CD4-positive, alpha-beta T cell treated with Interleukin-15 for 4 hours (primary cell): ENCODE measurements at places on chromosomes 12 and 14.
A peak's percentile ranks its signal among the peaks of the same experiment; 100 is the strongest.

- DNase-seq: no peak
Measured at GRCh38 chr12:6030081-6030480, 85.0 kb upstream of the ANO2 start.

DNA sequence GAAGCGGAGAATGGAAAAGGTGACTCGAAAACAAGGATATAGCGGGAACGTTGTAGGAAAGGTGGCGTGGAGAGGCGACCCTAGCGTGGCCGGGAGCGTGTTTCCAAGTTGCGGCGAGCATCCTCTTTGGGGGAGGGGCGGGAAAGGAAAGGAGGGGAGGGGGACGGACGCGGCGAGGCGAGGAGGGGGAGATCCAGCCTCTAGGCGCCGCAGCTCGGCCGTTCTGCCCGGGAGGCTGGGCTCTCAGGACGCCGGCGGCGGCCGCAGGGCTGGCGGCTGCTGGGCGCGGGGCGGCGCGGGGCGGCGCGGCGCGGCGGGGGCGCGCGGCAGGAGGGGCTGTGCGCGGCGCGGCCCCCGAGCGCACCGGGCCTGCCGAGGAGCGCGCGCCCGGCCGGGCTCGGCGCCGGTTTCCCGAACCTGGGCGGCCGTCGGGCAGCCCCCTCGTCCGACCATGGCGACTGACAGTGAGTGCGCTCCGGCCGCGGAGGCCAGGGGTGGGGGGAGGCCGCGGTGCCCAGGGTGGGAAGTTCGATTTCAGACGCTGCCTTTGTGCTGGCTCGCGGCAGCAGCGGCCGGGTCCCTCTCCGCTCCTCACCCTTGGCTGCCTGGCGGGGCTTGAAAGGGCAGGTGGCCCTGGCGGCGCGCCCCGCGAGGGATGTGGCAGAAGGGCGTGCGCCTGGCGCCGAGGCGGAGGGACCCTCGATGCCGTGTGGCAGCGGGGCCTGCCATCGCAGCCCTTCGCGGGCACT, 50.3 kb downstream of the SNAPC1 start:
- no peak for DNase-seq

- DNase-seq: no peak
Measured at GRCh38 chr14:85002846-85003245, 527.1 kb upstream of the FLRT2 start.

GRCh38 chr14:76742966-76743365, 18.3 kb upstream of the VASH1 start:
- no peak for DNase-seq

- no peak for DNase-seq
Measured at GRCh38 chr14:42469637-42470426, 863.2 kb downstream of the LRFN5 start.

DNA sequence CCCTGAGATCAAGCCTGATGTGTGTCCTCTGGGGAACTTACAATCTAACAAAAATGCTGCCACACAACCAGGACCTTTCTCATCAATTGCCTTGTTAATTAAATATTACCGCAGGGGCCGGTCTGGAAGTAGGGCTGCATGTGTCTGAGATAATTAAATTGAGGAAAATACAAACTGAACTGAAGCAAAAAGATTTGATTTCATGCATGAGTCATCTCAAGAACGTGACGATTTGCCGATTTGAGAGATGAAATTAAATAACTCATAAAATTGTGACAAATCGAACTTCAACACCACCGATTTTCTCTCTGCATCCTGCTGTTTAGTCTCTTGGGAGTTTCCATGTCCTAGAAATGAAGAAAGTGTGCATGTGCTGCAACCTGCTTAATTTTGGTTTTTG, 94.6 kb upstream of the DAAM1 start:
- no peak for DNase-seq

DNA sequence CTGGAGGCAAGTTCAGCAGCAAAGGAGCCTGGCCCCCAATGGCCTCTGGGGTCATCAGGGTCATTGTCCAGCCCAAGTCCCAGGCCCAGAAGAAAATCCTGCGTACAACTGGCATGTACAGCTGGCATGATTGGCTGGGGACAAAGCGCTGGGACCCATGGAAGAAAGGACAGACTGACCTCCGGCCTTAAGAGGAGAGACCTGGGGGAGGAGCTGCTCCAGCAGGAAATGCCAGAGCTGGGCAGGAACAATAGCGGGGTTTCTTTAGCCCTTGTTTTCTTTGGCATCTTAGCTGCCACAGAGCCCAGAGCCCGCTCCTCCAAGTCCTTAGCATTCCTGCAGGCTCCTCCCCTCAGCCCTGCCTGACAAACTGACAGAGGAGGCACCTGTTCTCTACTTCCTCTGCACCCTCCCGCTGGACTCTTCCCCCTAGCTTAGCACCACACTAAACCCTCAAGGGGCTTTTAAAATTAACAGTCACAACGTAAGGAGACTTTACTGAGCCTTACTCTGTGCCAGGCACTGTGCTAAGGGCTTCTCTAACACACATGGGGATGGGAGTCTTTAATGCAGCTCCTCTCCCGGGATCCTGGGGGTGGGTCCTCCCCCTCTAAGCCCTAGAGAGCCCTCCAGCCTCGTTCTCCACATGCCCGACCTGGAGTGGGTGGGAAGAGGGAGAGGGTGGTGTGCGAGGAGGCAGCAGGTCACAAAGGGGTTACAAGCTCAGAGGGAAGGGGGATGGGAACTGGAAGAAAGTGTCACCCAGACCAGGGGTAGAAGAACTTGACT, 1.8 kb upstream of the AQP5 start:
- DNase-seq: no peak

GRCh38 chr12:124217508-124218242, 77.2 kb upstream of the RFLNA start:
- no peak for DNase-seq

GRCh38 chr14:67435603-67436002, 23.6 kb upstream of the PLEK2 start:
- DNase-seq: no peak

- no peak for DNase-seq
Measured at GRCh38 chr14:36091096-36091495, 85.4 kb downstream of the PTCSC3 start.

GRCh38 chr12:124557518-124558223, 9.7 kb downstream of the NCOR2 start:
- DNase-seq: no peak

GRCh38 chr12:119683816-119684215, 15.9 kb downstream of the PRKAB1 start:
- no peak for DNase-seq

DNA sequence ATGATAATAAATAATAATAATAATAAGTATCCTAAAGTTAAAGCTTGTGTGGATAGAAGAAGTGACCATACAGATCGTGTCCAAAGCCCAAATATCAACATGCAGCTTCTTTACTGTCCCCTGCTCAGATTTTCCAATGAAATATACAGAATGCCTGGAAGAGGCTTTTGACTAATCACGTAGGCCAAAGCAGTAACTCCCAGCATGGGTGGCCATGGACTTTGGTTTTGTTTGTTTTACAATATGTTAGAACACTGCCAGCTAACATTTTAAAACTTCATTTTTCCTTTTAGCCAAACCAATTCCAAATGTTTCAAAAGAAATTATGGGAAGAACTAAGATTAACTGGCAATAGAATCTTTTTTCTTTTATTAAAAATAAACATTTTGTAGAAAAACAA, 400.0 kb upstream of the FLRT2 start:
- no peak for DNase-seq

GRCh38 chr14:31189346-31190218, 18.0 kb downstream of the HECTD1 start:
- no peak for DNase-seq

GRCh38 chr12:88339254-88339949, 197.3 kb downstream of the TMTC3 start:
- DNase-seq: no peak

DNA sequence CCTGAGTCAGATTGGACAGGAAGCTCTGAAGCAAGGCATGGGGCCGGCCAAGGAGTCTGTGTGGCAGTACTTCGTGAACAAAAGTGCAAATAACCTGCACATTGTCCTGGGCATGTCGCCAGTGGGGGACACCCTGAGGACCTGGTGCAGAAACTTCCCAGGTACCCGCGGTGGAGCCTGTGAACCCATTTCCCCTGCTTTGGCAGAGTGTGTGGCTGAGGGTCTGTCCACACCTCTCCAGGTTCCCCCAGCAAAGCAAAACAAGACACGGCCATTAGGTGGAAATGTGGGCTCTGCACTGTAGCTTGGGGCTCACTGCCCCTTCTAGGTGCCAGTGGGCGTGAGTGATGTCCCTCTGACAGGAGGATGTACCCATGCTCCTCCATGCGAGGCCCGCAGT, 79.4 kb downstream of the CCDC92 start:
- DNase-seq: no peak

GRCh38 chr14:105930572-105930971, 404.2 kb downstream of the TMEM121 start:
- DNase-seq: no peak

GRCh38 chr14:61527325-61528100, 167.8 kb upstream of the HIF1A start:
- DNase-seq: no peak

- no peak for DNase-seq
Measured at GRCh38 chr14:25537846-25538455, 488.0 kb upstream of the STXBP6 start.

GRCh38 chr12:99439399-99439798, 208.2 kb upstream of the GARIN6 start:
- no peak for DNase-seq

- DNase-seq: no peak
Measured at GRCh38 chr14:54758041-54758440, 144.6 kb downstream of the GCH1 start.

DNA sequence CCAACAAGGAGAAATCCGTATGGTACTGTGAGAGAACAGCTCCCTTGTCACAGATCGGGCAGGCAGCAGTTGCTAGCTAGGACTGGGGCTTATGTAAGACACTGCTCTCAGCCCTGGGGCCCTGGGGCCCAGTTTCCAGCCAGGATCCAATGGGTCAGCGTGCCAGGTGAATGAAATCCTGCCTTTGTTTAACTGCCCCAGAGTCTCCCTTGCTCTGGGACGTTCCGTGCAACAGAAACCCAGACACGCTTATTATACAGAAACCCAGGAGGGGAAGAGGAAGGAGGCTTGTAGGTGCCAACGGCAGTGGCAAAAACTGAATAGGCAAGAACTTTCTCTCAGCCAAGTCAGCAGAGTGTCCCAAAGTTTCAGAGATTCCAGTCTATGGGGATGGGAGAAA, 110.6 kb downstream of the DIO2 start:
- DNase-seq: no peak

- DNase-seq: peak; percentile 93
Measured at GRCh38 chr12:65169320-65170208, at the start of gene LEMD3. Gene LEMD3, plus strand, starts transcription at chr12:65169583. Its CDS starts 14 bp downstream, at chr12:65169597.

- no peak for DNase-seq
Measured at GRCh38 chr12:114213055-114213581, 192.8 kb downstream of the TBX5 start.

- peak; percentile 46 for DNase-seq
Measured at GRCh38 chr14:63388766-63389431, 70.2 kb upstream of the GPHB5 start.

- DNase-seq: no peak
Measured at GRCh38 chr14:73695997-73696396, 18.2 kb downstream of the PNMA1 start.

DNA sequence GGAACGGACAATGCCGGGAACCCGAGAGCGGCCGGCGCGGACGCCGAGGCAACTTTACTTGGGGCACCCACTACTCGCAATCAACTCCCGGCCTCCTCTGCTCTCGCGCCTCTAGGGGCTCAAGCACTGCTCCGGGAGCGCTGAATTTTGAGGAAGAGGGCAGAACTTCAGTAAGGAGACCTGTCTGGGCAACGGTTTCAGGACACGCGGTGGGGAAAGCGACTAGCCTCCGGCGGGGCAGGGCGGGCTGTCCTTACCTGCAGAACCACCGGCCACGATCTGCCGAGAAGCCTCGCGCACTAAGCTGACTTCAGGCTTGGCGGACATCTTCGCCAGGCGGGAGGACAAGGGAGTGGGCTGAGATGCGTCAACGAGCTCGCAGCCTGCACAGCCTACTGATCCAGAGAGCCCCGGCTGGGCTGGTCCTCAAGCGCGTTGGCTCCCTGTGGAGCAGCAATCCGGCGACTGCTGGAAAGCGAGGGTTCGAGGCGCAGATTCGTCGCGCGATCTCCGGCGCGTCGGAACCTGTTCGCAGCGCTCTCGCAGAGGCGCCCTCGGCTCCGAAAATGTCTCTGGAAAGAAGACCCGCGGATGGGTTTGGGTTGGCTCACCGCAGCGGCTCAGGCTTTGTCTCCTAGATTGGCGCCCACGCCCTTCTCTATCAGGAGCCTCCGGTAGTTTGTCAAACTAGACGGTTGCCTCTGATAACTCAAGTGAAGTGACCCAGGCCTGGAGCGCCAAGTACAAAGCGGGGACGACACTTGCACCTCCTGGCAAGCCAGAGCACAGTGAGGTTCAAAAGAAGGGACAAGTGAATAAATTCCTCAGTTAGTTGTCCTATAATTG, at the start of gene SLC25A21:
Gene SLC25A21, minus strand, starts transcription at position 583 of the 846 bp plus-strand sequence.
- no peak for DNase-seq

- DNase-seq: no peak
Measured at GRCh38 chr14:103160321-103161053, 37.2 kb downstream of the TNFAIP2 start.

DNA sequence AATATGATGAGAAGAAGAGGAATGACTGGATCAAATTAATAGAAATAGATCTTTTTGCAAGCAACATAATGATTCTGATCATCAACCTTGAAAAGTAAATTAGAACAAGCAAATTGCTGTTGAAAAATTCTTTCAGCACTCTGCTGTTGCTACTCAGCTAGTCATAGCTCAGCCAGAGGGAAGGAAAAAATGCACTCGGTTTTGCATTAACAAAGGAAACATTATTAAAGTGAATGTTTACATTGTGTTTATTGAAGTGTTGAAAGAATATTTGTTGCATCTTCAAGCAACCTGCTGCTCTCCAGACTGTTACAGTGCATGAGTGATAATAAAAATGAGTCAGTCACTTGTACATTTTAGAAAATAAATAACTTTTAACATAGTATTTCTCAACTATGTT, 26.5 kb downstream of the AP5M1 start:
- DNase-seq: no peak

- peak; percentile 6 for DNase-seq
Measured at GRCh38 chr12:43832463-43833168, 3.3 kb upstream of the TMEM117 start.

- DNase-seq: no peak
Measured at GRCh38 chr12:30905463-30906009, 21.0 kb upstream of the TSPAN11 start.

DNA sequence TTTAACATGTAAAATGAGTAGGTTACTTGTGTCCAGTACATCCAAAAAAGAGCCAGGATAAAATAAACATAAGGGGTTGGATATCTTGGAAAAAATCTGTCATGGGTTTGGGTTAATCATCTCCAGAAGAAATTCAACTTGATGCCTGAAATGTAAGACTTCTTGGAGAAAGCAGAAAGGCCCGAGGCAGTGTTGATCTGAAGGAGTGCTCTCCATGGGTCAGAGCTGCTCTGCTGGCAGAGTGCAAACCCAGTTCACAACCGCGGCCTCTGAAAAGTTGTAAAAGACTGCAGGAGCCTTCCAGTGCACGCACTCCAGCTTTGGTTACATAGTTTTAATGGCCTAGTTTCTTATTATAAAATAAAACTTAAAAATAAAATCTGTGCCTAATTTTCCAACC, 97.3 kb upstream of the ALX1 start:
- no peak for DNase-seq

GRCh38 chr12:52260361-52261207, 13.9 kb upstream of the KRT86 start:
- DNase-seq: no peak
